Activated gamma-delta T cell (primary cell): ENCODE measurements at places on chromosomes 2 and 18.

DNA sequence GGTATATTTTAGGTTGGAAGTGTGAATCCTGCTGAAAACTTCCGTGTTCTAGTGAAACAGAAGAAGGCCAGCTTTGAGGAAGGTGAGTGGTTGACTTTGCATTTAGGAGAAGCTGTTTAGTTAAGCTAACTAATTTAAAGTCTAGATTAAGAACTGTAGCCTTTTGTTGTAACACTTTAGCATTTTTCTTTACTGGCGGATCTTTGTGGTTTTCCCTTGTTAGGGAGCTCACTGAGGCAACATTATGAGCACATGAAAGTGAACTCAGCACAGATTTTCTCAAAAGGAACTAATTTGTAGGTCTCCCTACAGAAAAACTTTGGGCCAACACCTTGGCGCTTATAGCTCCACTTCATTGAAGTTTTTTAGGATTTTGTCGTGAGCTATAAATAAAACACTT, 52.8 kb downstream of the XRCC5 start:
- DNase-seq: no peak

DNA sequence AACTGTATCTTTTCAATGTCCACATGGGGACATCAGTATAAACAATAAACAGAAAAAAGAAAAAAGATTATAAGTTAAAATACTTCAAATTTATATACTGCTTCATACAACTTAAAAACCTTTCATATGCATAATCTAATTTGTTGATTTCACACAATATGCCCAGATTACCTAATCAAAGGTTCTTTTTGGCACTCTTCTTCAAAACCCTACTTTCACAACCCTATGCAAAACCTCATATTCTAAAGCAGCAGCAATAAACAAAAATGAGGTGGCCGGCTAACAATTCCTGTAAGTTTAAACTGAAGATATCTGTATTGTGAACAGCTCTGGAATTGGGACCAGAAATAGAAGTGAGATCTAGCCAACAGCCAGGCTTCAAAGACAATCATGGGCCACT, 28.6 kb downstream of the STK17B start:
- no peak for DNase-seq

DNA sequence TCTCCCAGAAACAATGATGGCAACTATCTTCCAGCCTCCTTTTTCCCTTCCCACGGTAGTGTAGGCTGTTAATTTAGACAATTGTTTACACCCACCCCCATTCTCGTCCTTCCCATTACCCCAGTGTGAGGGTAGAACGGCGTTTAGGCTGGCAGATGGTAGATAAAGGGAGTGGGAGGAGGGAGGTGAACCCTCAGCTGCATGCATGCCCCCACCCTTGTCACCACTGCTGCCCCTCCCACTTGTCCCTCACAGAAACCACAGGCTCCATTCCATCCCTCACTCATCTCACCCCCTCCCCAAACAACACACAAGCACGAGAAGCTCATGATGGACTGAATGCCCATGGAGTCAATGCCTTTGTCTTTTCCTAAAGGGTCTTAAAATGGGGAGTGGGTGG, 107.9 kb upstream of the PARD3B start:
- DNase-seq: no peak

- DNase-seq: no peak
These were observed 245.2 kb upstream of the REG3G start for GRCh38 chr2:78780256-78780655.

DNA sequence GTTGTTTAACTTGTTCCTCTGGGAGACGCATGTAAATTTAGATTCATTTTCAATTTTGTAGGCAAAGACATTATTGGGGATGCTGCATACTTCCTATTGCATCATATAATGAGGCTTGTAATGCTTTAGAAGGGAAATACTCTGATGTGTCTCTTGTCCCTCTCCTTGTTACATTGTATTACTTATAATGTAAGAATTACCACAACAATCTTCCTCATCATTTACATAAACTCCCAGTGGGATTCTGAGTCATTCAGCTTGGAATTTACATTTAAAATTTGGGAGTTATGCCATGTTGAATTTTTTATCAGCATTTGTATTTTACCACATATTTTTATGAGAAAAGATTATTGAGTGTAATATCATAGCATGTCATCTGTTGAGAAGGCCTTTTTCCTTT, 963.4 kb upstream of the NRXN1 start:
- DNase-seq: no peak

- DNase-seq: no peak
These were observed 122.4 kb downstream of the GRB14 start for GRCh38 chr2:164498836-164499235.

GRCh38 chr2:28150236-28150915, 242.3 kb upstream of the FOSL2 start:
- DNase-seq: no peak

- no peak for DNase-seq
These were observed 467.8 kb downstream of the ZEB2 start for GRCh38 chr2:144052083-144052482.
